ENCODE measurements at places on chromosomes 3 and 15.

GRCh38 chr3:16723978-16724377 lies 118.8 kb upstream of the DAZL start:
- DNase-seq, result no peak

DNA sequence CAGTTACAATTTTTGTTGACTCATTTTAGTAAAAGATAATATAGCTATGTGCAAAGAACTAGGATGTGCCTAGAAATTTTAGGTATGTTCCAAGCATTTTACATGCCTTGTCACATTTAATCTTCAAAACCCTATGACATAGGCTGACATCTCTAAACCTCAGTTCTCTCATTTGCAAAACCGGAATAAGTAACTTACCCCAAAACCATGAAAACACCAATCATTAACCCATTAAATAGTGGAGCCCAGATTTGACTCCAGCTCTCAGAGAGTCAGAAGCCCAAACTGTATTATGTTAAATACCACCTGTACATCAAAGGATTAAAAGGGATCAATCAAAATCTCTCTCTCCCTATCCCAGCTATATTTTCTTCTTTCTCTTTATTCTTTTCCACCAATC lies 36.6 kb downstream of the GSK3B start:
- no peak for DNase-seq

- no peak for DNase-seq
These were observed 2.2 kb downstream of the MYL3 start for GRCh38 chr3:46860810-46861604.

DNA sequence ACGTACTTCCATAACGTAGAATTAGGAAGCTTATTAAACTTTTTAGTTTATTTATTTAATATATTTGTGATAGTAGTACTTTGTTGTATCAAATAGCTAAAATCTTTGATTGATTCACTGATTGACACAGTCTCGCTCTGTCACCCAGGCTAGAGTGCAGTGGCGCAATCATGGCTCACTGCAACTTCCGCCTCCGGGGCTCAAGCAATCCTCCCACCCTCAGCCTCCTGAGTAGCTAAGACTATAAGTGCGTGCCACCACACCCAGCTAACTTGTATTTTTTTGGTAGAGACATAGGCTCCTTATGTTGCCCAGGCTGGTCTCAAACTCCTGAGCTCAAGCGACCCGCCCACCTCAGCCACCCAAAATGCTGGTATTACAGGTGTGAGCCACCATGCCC lies 5.7 kb downstream of the APH1B start:
- DNase-seq, result no peak

GRCh38 chr3:20056725-20057611 lies 16.7 kb downstream of the KAT2B start:
- DNase-seq, result no peak

GRCh38 chr15:39743611-39744010 lies 39.0 kb downstream of the FSIP1 start:
- DNase-seq, result no peak

DNA sequence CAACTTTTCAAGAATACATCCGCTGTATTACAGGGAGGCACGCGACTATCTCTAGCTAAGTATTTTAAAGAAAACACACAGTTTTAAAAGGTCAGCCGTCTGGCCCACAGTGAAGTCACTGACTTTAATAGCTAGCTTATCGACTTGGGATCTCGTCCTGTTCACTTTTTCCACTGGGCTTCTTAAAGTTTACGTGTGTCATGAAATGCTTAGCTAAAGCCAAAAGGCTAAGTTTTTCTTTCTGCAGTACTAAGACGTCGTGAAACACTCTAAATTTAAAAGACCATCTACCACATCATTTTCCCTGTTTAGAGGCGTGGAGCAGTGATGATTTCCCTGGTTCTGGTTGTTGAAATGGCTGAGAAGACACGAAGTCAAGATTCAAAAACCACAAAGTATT lies 27.1 kb downstream of the LRIG1 start:
- DNase-seq, result no peak

DNA sequence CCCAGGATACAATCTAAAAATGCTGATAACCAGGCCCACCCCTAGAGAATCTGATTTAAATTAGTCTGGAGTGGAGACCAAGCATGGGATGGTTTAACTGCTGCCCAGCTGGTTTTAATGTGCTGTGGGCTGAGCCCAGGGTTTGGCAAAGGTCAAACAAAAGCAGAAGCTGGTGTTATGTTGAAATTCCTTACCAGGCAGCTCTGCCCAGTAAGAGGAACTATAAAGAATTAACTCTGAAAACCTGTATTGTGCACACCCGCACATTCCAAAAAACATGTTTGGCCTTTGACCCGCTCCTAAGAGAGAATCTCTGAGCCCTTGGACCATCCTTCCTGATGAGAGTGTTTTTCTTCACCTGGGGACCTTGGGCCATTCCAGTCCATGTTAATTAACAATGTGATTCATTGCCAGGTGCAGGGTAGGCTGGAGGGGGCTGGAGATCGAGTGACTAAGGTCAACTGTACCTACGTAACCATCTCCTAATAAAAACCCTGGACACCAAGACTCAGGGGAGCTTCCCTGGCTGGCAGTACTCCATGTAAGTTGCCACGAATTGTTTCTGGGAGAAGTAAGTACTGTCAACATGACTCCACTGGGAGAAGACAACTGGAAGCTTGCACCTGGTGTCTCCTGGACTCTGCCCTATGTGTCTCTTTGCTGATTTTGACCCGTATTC lies 10.9 kb downstream of the CCDC13 start:
- peak; percentile 37 for DNase-seq

DNA sequence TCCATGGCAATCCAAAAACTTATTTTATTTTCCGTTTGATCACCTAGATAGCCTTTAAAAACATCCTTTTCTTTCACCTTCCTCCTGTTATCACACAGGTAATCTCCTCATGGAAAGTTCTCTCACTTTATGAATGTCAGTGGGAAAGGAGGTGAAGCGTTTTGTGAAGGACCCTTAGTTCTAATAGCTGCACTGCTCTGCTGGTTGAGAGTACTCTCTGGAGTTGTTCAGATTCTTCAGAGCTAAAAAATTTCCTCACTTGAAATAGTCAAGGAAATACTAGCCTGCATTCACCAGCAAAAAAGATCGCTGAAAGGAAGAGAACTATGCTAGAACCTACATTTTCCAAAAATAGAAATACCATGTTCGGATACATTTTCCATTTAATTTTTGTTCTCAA lies 934.9 kb downstream of the VGLL3 start:
- DNase-seq, result no peak

- DNase-seq, result no peak
These were observed 3.8 kb upstream of the GABPB1 start for GRCh38 chr15:50358845-50359244.

GRCh38 chr3:32456429-32457130 lies 46.1 kb downstream of the CMTM6 start:
- no peak for DNase-seq

- DNase-seq, result peak; percentile 52
These were observed 979 bp upstream of the ZNF621 start for GRCh38 chr3:40523781-40524180.

GRCh38 chr15:72199721-72200212 lies 2.2 kb upstream of the GRAMD2A start:
- peak; percentile 74 for DNase-seq

DNA sequence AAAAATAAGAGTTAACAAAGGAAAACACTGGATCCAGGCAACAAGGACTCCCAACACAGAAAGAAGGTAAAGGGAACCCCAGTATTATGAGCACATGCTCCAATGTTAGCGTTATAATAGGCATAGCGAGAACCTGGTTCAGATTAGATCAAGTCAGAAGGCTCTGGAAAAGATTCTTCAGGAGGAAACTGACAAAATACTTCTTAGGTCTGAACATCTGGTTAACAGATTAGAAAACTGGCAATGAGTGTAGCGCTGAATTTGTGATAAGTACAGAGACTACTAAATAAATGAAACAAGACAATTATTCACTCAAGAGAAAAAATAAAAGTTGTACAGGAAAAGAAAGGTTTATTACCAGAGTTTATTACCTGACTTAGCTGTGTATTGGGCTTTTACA lies 146.1 kb downstream of the DPH6 start:
- no peak for DNase-seq

DNA sequence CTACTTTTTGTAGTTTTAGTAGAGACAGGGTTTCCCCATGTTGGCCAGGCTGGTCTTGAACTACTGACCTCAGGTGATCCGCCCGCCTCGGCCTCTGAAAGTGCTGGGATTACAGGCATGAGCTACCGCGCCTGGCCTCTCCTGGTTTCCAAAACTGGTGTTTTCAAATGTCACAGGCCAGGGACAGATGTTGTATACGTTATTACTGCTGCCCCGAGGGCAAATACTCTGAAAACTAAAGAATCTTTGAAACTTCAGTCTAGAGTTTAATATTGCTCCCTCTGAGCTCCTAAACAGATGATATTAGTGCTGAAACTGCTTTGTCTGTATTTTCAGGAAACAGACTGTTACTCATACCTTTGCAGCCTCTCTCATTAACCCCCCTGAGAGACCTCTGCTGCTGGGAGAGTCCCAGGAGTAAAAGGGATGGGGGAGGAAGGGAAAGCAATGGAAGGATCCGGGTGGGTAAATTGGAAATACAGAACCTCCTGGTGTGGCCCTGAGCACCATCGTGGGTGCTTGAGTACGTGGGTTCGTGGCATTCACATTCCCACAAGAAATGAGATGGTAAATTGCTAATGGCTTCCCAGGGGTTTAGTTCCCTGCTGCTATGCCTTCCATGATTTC lies 96.3 kb upstream of the IGF1R start:
- no peak for DNase-seq

DNA sequence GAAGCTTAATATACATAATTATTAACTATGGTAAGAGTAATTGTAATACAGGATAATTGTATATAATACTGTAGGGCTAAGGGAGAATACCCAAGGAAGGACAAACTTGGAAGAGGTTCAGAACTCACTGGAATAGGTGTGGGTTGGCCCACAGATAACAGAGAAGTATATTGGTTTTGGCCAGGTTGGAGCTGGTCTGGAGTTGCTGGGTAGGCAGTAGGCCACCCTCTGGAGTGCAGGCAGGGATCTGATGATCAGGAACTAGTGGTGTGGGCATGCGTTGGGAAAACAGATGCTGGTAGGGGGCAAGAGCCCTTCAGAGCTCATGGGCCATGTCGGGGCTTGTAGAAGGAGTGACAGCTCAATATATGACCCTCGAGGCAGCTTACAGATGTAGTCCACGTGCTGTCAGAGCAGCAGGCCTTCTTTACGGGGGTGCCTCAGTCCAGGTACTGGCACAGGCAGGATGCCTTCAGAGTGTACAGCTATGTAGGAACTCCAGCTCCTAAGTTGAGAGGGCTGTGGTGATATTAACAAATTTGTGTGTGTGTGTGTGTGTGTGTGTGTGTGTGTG lies 12.4 kb downstream of the IREB2 start:
- DNase-seq, result no peak

- no peak for DNase-seq
These were observed 84.4 kb upstream of the MEX3B start for GRCh38 chr15:82130248-82130647.

DNA sequence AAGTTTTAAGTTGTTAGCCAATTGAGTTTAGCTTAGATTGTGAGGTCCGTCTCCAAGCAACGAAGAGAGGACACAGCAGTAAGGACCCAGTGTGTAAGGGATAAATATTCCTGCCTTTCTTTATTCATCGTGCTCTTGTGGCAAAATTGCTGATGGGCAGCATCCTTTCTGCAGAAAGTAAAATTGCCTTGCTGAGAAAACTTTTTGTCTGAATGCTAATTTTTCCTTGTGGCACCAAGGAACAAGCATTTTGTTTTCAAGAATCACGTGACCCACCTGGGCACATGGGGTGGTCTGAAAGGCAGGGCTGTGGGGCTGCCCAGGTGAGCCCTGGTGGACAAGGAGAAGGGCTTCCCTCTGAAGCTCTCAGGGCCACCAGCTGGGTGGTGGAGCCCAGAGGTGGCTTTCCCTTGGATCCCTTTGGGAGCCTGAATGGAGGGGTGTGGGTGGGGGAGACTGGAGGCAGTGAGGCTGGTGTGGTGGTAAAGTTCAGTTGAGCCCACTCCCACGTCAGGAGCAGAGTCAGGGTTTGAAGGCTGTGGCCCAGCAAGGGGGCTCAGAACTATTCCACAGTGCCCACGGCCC lies 24.0 kb upstream of the TMCC1 start:
- no peak for DNase-seq

DNA sequence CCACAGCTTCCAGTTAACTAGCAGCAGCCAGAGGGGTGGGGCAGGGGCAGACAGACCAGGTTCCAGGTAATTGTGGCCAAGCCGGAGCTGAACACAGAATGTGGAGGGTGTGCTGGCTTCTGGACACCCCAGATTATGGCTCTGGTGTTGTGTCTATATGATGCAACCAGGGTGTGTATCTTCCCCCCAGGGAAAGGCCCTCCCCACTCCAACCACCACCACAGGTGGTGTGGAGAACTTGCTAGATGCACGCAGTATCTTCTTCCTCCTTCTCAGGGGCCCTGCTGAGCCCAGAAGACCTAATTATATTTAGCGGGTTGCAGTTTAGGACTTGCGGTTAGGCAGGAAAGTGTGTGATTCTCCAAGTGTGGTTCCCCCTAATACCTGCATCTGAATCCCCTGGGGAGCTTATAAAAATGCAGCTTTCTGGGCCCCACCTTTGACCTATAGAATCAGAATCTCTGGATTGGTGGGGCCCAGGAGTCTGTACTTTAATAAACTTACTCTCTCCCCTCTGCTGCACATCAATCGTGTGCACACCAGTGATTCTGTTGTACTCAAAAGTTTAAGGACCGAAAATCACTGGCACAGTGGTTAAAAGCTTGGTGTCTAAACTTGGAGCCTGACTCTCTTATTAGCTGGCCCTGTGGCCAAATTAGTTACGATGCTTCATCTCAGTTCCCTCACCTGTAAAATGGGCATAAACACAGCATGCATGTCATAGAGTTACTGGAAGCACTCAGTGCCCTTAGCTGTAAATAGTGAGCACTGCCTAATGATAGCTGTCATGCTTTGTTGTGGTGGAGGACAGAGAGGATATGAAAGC lies 379.1 kb upstream of the PROK2 start:
- DNase-seq, result no peak

GRCh38 chr3:62365391-62366125 lies 7.8 kb downstream of the FEZF2 start:
- DNase-seq, result no peak

GRCh38 chr15:63029676-63030075 lies 12.9 kb upstream of the TPM1 start:
- DNase-seq, result no peak

- no peak for DNase-seq
These were observed 64.9 kb upstream of the SPRED1 start for GRCh38 chr15:38187630-38188313.

DNA sequence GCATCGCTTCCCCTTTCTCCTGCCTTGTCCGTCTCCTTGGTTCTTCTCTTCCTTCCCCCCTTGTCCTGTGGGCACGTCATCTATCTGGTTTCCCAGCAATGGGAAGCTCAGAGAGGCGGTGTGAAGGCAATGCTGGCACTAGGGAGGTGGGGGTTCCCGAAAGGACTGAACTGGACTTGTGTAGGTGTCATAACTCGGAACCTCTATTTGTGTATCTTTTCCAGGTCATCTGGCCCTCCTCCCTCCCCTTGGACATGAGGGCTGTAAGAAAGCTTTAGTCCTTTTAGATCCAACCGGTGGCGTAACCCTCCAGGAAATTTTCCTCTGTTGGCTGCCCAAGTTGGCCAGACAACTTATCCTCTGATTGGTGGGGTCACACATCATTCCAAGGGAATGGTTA lies 231.5 kb upstream of the TLE3 start:
- DNase-seq, result no peak

- no peak for DNase-seq
These were observed 27.2 kb upstream of the MUC20 start for GRCh38 chr3:195693428-195694216.

Measured in globus pallidus (tissue), 1 donor.